COR-L47 (cell line): ENCODE measurements at places on chromosomes 3 and 15.

- no peak for DNase-seq
Observed at GRCh38 chr3:16118396-16118795, 56.1 kb upstream of the GALNT15 start.

DNA sequence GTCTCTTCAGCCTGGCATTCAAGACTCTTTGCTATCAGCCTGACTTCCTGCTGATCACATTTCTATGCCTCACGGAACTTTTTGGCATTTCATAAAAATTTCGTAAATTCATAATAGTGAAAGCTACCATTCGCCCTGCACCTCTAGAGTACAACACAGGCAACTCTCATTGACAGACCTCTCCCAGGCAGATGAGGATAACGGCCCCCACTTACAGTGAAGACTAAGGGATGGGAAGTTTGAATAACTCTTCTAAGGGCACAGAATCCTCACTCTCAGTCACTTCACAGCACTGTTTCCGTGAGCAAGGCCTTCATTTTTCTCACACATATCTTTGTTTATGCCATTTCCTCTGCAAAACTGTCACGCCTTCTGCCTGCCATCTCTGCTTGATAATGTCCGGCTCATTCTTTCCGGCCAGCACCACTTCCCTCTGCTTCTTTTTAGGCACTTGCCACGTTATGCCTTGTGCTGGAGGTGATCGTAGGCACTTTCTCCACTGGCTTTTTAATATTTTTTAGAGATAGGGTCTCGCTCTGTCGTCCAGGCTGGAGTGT, 224.1 kb upstream of the HES1 start:
- no peak for DNase-seq

- no peak for DNase-seq
Observed at GRCh38 chr3:153277029-153277428, 115.0 kb downstream of the RAP2B start.

DNA sequence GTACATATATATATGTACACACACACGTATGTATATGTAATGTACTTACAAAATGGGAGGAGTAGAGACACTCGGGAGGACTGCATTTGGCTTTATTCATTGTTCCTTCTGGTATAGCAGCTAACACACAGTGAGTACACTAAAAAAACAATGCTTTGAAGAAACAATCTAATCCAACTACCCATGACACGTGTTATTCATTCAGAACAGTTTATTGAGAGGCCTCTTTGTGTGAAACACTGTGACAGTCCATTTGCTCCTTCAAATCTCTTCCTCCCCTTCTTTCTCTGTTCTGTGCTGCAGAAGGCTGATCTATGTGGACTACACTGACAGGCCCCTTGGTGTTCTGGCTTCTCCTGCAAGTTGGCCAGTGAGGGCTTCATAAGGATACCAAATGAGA, 1075.9 kb upstream of the CFAP20DC start:
- no peak for DNase-seq

- DNase-seq, result no peak
Observed at GRCh38 chr3:107925851-107926250, 165.0 kb downstream of the CD47 start.

DNA sequence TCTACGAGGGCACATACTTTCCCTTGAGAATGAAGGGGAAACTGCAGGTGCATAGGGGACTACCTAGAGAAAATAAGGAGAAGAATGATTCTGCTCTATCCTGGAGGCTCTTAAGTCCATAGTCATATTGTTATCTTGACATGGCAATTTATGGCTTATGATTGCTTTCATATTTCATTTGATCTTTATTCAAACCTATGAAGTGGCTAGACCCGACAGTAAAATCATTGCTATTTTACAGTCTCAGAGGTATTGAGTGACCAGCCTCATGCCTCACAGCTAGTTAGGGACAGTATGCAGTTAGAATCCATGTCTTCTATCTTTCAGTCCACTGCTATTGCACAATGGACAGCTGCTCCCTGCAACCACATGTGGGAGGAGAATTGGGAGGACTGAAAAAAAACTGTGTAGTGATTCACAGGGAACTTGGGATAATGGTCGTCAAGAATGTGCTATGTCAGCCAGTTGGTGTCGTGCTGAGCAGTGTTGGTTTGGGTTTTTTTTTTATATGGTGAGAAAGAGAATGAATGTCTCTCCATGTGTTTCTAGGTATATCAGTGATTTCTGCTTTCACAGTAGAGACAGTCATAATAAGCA, 63.2 kb upstream of the SPPL2A start:
- no peak for DNase-seq

DNA sequence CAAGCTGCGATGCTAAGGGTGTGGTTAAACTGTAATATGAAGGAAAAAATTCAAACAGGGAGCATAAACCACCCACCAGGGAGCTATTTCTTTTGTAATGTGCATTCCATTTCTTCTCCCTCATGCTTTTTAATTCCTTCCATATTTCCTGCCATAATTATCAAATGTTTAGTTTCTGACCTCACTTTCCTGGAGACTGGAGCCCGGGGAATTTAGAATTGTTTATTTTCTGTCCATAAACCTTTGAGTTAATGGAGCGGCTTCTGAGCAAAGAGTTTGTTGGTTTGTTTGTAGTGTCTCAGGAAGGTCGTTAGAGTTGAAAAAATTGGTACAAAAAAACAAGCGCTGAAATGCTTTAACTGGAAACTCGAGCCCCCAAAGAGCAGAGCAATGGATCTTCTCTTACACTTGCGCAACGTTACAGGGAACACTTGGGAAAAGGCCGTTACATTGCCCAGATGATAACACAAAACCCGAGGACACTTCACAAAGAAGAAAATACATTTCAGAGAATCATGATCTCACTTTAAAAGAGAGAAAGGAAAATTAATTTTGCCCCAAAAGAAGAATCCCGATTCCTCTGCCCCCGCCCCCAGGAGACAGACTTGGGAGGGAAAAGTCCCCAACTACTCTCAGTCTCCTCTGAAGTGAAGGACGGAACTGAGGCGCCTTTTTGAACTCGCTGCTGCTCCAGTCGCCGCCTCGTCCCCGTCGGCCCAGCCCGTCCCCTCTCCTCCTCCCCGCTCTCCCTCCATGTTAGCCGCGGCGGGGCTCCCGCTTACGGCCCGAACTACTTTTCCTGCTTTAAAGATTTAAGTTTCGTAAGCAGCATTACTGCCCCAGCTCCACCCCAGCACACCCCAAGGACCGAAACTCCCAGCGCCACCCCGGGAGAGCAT, 842 bp downstream of the FSTL1 start:
- peak; percentile 27 for DNase-seq

GRCh38 chr15:51649659-51650521, 27.3 kb upstream of the DMXL2 start:
- peak; percentile 66 for DNase-seq

- no peak for DNase-seq
Observed at GRCh38 chr3:157705258-157705657, 202.0 kb upstream of the VEPH1 start.

DNA sequence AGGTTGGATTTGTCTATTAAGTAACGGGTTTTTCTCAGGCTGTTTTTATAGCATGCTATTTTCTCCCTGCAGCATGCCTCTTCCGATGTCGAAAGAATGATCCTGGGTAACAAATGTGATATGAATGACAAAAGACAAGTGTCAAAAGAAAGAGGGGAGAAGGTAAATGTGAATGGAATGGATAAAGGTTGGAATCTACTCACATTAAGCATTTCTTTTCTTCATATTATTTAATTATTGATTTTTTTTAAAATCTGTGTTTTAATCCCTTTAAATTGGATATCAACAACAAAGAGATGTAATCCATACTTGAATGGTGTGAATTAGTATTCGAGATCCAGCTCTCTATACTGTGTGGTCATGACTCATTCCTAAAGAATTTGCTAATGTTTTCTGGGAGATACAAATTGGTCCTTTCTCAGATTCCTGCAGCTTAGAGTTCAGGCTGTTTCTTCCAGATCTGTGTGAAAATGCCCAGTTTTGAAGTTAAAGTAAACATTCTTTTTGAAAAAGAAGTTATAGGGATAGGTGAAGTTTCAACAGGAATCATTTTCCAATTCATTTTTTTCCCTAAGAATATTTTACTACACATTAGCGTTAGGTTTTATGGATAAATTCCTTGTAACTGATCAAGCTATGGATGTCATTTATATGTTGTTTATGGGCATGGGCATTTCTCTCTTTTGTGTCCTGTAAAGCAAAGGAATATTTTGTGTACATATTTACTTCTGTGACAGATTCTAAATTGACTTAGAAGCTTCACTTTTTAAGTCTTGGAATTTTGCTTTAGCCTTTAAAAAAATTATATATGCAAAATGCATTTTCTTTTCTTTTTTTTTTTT, 20.8 kb upstream of the APH1B start:
- DNase-seq, result no peak

DNA sequence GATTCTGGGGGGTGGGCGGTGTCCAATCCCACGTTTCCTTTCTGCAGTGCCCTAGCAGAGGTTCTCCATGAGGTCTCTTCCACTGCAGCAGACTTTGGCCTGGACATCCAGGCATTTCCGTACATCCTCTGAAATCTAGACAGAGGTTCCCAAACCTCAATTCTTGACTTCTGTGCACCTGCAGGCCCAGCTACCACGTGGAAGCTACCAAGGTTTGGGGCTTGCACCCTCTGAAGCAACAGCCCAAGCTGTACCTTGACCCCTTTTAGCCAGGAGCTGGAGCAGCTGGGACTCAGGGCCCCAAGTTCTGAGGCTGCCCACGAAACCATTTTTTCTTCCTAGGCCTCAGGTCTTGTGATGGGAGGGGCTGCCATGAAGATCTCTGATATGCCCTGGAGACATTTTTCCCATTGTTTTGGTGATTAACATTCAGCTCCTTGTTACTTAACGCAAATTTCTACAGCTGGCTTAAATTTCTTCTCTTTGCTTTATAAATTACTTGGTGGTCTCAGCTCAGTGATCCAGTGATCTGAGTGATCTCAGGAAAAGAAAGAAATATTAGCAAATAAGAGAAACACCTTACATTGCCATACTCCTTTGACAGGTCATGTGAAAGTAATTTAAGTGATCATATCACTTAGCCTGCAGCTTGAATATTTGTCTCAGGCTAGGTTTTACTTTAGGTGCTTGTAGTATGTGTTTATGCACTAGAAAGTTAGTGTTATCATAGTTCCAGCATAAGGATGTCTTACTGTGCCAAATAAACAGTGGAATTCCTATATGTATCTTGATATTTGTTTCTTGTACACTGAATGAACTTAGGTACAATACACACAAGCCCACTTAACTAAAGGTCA, 3.0 kb downstream of the SNAP23 start:
- DNase-seq, result no peak

DNA sequence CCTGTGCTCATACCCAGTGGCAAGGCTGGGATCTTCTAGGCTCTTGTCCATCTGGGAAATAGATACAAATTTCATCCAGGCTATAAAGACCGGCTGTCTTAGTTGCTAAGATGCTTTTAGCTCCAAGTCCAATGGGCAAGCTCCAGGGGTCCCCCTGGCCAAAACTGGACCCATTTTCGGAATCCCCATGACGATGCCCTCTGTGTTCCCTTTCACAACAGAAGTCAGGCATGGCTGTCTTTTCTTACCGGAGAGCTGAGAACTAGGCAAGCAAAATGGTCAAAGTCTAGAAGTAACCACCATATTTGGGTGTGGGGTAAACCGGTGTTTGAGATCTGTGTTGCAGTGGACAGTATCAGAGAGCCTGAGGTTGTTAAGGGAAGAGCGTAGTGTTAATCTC, 1.0 kb downstream of the GLYCTK start:
- DNase-seq, result no peak

GRCh38 chr3:33704891-33705290, 13.2 kb downstream of the CLASP2 start:
- DNase-seq, result no peak

GRCh38 chr15:87949575-87950223, 306.8 kb downstream of the NTRK3 start:
- DNase-seq, result no peak

DNA sequence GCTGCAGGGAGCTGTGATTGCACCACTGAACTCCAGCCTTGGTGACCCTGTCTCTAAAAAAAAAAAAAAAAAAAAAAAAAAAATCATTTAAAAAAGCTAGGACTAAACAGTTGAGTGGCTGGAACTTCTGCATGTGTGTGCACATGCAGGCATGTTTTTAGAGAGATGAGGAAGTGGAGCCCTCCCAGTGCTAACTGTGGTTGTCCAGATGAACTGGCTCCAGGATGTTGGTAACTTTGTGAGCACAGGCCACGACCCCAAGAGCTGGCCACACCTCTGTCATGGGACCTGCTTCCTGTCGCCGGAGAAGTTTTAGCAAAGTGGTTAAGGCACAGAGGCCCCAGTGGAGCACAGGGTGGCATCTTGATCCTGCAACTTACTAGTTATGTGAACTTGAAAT, 27.0 kb downstream of the CHCHD6 start:
- no peak for DNase-seq

GRCh38 chr3:141556034-141556433, 69.2 kb downstream of the RASA2 start:
- DNase-seq, result no peak

DNA sequence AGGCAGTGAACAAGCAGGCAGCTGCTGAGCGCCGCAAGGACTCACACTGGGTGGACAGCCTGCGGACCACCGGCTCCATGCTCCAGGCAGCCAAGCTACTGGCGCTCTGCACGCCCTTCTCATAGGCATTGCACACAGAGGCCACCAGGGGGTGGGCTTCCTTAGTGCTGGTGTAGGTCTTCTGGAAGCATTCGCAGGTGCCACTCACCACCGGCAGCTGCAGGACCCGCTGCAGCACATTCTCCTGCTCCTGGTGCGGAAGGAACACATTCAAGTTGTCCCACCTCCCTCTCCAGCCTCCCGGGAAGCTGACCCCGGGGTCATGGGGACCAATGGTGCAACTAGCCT, 6.0 kb downstream of the PLIN1 start:
- peak; percentile 3 for DNase-seq

DNA sequence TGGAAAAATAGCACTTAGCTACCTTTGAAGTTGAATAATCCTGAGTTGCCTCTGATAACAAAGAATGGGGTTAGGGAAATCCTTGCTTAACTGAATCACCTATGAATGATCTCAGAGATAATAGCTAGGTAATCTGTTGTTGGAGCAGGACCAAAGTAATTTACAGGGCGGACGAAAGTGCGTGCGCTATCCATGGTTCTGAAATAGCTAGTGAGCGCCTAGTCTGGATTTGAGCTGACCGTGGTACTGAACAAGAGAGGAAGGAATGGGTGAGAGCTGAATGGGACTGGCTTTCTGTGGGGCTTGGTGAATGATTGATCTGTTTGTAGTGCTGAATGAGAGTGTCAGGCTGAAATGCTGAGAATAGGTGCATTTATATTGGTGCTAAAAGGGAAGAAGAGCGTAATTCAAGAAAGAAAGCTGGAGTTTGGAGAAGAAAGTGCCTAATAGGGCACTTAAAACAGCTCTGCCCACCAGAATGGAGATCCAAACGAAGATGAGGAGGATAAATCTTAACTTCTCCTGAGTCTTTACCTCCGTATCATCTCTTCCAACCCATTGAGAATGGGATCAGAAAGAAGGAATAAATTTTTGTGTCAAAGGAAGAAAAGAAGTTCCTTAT, 10.1 kb downstream of the SCN10A start:
- DNase-seq, result no peak

- DNase-seq, result no peak
Observed at GRCh38 chr3:28291577-28291976, 50.2 kb downstream of the CMC1 start.
